ENCODE measurements at places on chromosomes 5 and 9. TPM values are rescaled to one million over a fixed set of nuclear protein-coding genes. Genes with fewer than 3 reads are reported as not detected.

The MLANA gene
- total RNA-seq, result not detected

The CD74 gene
- 0.22 TPM for total RNA-seq

The FIBCD1 gene
- total RNA-seq, result 1.4 TPM

The NFIB gene
- 6.3 TPM for total RNA-seq

The POU4F3 gene
- under 0.01 TPM for total RNA-seq

The MLLT3 gene
- total RNA-seq, result 37.8 TPM

The GPR151 gene
- total RNA-seq, result not detected

The SPATA6L gene
- 1.1 TPM for total RNA-seq

The ZNF354C gene
- 9.4 TPM for total RNA-seq

The BTNL3 gene
- not detected for total RNA-seq

The MAPKAP1 gene
- 84.0 TPM for total RNA-seq

The GBGT1 gene
- total RNA-seq, result 3.2 TPM

The OGN gene
- 0.33 TPM for total RNA-seq

The RNF183 gene
- total RNA-seq, result 0.37 TPM

The RORB gene
- 6.0 TPM for total RNA-seq

The C1QTNF3 gene
- 1.4 TPM for total RNA-seq

The FAM221B gene
- not detected for total RNA-seq

All from uterine smooth muscle cell (primary cell).